HepG2 (cell line): ENCODE measurements at places on chromosomes 7 and 10. TPM values are rescaled to one million over a fixed set of nuclear protein-coding genes. Genes with fewer than 3 reads are reported as not detected.

Gene SFRP5
- 0.83 and 1.7 TPM in 2 replicates for total RNA-seq

Gene SYT15B
- 0.04 TPM in 1 of 2 replicates, not detected in the other for total RNA-seq

Gene ADRB1
- 0.07 TPM in 1 of 2 replicates, not detected in the other for total RNA-seq

Gene CALML5
- total RNA-seq, result not detected in 2 replicates

Gene EXOC4
- total RNA-seq, result 39.0 and 39.3 TPM in 2 replicates

Gene DOCK4
- total RNA-seq, result 13.5 and 19.1 TPM in 2 replicates

Gene CHST15
- total RNA-seq, result 1.1 and 1.4 TPM in 2 replicates

Gene THSD7A
- 0.07 TPM in 1 of 2 replicates, not detected in the other for total RNA-seq

- DNase-seq, result no peak
Observed at GRCh38 chr10:86356296-86356695, 10.3 kb downstream of the GRID1 start.

DNA sequence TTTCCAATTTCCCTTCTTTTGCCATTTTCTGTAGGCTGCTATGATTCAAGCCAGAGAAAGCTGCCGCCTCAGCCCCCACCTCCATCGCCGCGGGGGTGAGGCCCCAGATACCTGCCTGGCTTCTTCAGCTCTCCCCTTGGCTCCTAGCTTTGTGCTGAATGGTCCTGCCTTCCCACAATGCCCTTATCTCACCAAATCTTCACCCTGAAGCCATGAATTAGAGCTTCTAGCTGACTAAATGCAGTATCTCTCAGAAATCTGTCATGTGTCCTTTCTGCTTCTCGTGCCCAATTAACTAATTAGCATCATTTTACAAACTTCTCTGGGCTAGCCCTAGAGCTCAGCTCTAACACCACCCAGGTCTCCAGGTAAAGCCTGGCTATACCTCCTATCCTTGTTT is 32.2 kb upstream of the GPNMB start:
- no peak for DNase-seq

GRCh38 chr7:116807011-116807560 is 55.3 kb upstream of the CAPZA2 start:
- no peak for DNase-seq

- no peak for DNase-seq
Observed at GRCh38 chr7:34130558-34131295, 225.4 kb downstream of the BMPER start.

DNA sequence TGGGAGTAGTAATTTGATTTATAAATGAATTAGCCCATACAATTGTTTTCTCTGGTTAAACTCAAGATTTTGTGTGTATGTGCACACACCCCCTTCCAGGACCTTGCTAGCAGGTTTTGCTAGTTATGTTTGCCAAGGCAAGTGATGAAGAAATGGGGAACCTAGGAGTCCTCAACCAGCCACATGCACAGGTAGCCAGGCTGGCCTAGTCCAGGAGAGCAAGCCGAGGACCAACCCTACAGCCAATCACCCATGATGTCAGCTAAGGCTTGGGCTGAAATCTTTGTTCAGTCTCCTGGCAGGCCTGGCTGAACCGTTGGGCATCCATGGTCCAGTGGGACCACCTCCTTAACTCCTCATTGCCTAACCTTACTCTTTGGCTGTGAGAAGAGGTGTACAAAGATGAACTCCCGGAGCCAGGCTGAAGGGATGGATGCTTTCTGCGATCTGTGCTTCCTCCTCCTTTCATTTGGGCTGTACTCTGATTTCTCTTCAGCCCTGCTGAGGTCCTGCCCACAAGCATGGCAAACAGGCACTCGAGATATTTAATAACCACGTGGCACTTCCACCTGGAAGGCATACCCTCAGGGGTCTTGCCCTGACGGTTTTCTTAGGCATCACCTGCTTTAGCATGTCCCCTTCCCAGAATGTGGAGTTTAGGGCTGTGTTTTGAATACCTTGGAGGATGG is 22.1 kb downstream of the HNRNPA2B1 start:
- no peak for DNase-seq

DNA sequence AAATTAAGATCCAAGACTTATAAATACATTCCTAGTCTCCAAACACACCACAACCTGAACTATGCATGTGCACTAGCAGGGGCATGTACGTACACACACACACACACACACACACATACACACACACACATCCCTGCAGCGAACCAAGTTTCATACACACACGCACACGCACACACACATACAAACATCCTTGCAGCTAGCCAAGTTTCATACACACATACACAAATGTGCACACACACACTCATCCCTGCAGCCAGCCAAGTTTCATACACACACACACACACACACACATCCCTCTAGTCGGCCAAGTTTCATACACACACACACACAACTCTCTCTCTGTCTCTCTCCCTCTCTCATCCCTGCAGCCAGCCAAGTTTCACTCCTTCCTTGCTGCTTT is 82.7 kb upstream of the WIPF3 start:
- no peak for DNase-seq

DNA sequence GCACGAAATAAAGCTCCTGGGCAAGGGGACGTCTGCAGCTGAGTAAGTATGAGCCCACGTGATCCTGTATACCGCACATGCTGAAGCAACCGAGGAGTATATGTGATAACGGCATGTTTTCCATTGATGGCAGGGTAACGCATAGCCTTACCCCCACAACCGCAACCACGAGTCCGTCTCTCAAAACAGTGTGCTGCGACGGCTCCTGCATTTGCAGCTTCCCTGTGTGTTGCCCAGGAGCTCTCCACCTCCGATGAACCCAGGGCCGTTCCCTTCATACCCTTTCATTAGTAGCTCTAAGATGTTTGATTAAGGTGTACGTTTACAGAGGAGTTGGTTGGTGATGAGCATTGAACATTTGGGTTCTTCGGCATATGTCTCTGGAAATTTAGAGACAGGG is 69.3 kb downstream of the MGMT start:
- DNase-seq, result no peak

DNA sequence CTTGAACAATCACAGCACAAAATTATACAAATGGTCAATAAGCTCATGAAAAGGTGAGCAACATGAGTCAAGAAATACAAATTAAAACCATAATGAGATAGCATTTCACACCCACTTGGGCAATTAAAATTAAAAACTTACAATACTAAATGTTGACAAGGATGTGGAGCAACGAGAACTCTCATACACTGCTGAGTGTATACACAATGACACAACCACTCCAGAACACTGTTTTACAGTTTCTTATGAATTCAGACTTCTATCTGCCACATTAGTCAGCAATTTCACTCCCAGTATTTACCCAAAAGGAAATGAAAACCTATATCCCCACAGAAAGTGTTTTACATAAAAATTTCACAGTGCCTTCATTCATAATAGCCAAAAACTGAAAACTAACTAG is 31.1 kb downstream of the GDI2 start:
- no peak for DNase-seq

DNA sequence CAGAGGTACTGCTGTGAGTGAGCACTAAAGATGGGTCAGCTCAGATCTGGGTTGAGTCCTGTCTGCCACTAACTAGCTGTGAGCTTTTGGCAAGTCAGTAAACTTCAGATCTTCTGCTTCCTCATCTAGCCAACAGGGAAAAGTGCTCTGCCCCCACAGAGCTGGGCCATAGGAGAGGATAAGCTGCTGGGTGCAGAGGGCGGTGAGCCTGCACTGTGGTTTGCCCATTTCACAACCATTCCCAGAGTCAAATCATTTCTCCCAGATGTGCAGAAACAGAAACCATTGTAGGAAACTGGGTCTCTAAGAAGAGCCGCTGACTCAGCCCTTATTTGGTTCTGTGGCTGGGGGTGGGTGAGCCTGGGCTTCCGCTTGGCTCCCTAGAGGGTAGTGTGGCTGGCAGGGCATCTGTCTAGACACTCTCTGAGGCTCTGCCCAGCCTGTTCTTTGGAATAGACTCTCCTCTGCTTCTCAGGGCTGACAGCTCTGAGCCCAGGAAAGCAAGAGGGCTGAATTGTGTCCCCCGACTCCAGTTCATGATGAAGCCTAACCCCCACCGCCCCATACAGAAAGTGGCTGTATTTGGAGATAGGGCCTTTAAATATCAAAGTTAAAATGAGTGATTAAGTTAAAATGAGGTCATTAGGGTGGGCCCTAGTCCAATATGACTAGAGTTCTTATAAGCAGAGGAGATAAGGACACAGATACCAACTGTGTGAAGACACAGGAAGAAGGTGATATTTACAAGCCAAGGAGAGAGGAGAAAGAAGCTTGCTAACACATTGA is 29.5 kb upstream of the ARHGAP22 start:
- DNase-seq, result no peak

DNA sequence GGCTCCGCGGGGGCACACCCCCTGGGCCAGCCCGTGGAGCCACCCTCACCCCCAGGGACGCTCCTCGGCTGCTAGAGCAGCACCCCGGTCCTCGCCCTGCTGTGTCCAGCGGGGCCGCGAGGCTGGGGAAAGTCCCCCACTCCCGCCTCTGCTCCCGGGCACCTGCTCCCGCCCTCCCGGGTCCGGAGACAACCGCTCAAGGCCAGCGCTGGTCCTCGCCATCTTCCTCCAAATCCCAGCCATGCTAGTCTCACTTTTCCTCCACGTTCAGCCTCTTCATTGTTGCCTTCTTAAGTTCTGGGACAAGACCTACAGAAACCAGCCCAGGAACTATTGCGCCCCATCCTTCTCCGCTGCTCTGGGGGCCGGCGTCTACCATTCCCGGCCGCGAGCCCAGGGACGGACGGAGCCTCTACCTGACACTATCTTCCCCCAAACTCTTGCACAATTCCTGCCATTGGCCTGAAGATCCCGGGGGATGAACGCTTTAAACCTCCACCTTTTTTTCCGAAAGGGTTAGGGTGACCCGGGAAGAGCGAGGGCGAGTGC is 4.8 kb upstream of the KCP start:
- DNase-seq, result no peak

DNA sequence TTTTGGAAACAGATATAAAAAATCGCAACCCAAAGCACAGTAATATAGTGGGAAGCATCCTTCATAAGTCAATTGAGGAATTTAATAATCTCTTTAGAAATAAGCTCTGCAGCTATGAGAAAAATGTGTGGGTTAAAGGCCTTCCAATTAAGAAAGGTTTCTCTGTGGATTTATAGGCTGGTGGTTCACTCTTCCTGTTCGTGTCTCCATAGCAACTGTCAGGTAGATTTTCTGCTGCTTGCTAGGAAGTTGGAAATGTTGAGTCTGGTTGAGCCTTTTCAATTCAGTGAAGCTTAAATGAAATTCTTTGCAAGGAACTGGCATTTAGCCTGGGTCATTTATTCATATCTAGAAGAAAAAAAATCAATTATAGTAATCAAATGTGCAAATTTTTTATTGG is 652.8 kb upstream of the CELF2 start:
- no peak for DNase-seq

DNA sequence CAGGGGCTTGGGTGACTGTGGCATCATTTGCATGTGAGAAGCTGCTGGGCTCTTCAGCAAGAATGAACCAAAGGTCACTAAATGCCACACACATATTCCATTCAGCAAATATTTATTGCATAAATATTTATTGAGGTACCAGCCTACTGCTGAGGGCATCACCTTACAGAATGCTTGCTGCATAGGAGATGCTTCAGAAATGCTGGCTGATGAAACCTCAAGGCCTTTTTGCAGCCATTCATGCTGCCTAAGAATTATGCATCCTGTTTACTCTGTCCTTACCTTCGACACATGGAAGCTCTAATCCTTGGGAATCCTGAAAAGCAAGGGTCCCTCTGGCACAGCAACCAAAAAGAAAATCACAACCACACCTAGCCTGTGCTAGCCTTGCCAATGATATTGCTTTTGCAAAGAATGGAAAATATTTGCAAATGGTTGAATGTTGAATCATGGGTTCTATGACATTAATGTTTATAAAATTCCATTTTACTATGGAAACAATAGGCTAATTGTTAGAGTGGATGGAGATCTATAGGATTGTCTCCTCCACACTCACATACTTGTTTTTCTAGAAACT is 79.6 kb downstream of the PCGF5 start:
- no peak for DNase-seq

- no peak for DNase-seq
Observed at GRCh38 chr10:30029872-30030256, 29.5 kb downstream of the JCAD start.

- no peak for DNase-seq
Observed at GRCh38 chr7:75055830-75056772, 17.5 kb downstream of the RCC1L start.

- DNase-seq, result no peak
Observed at GRCh38 chr7:151451626-151452571, 12.0 kb upstream of the CRYGN start.

- DNase-seq, result no peak
Observed at GRCh38 chr7:21269021-21269420, 158.9 kb upstream of the SP4 start.

- DNase-seq, result no peak
Observed at GRCh38 chr10:79038841-79039201, 29.9 kb upstream of the ZMIZ1 start.

DNA sequence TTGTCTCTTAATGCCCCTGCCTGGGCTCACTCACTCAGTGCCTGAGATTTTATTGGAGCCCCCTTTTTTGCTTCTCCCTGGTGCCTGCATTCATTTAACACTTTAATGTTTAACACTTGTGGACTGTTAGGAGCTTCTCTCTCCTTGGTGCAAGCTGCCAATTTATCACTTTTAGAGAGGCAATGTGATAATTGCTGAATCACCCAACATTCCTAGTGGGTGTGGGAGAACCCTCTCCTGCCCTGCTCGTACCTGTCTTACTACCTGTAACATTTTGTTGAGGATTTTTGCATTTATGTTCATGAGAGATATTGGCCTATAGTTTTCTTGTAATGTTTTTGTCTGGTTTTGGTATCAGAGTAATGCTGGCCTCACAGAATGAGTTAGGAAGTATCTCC is 13.2 kb downstream of the STAM start:
- DNase-seq, result no peak

DNA sequence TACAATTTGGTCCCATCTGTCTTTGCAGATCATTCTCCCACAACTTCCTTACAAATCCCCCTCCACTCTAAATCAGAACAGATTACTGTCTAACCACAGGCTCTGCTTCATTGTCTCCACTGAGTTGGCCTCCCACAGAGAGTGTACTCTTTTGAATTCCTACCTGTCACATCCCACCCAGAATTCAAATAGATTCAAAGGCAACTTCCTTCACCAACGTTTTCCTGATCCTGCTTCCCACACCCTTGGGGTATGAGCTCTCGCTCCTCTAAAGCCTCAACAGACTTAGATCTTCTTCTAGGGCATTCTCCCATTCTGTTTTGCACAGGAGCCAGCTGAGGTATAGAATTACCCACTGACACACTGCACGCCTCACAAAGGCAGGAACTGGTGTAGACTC is 197.8 kb upstream of the CDCA7L start:
- DNase-seq, result no peak

DNA sequence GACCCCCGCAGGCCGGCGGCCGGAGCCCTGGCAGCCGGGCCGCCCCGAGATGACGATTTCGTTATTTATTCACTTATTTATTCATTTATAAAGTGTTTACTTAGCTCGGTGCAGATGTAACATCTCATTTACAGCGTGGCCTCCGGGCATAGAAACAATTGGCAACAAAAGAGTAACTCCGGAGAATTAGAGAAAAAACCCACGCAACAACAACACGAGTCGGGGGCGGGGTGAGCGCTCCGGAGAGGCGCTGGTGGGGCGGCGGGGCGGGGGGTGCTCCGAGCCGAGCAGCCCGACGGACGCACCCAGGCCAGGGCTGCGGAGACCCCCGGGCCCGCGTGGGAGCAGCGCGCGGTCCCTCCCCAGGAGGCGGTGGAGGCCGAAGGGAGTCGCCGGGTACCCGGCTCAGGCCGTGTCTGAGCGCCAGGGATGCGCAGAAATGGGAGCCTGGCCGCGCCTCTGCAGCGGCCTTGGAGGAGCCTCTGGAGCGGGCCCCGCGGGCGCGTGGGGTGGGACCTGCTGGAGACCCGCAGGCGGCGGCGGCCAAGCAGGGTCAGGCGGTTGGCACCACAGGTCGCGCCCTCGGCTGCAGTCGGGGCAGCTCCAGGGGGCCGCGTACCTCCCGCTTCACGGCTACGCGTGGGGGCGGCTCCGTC is 14.3 kb downstream of the UNCX start:
- DNase-seq, result no peak
